Glutamatergic neuron (in vitro differentiated cells): ENCODE measurements at places on chromosomes 4 and X. TPM values are rescaled to one million over a fixed set of nuclear protein-coding genes. Genes with fewer than 3 reads are reported as not detected.

GRCh38 chr4:167642250-167642649, 408.0 kb upstream of the SPOCK3 start:
- H3K27me3 ChIP-seq: no peaks in the 10 kb centered on the region
- H3K27ac ChIP-seq: no peak overlapping the region
- no peaks in the 10 kb centered on the region for H3K36me3 ChIP-seq
- H3K4me3 ChIP-seq: no peak overlapping the region
- H3K4me1 ChIP-seq: no peaks in the 10 kb centered on the region

MAGEA1 gene
- not detected for total RNA-seq

DNA sequence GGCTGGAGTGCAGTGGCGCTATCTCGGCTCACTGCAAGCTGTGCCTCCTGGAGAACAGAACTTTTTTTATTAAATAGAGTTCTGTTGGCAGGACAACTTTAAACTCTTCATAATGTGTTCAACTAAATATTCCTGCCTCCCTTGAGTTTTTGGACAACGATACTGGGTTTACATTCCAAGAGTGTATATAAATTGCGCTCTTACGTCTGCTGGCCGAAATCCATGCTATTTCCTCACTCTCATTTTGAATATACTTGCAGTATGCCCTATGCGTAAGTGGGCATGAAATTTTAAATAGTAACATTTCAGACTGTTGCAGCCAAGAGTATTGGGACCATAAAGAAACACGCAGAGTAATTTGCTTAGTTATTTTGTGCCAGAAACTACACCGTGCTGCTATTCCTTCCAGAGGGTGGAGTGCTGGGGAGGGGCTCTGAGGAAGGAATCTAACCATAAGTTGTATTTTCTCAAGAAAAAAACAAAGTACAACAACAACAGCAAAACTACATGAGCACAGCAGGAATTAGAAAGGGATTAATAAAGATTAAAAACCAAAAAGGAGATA, 480.0 kb downstream of the NLGN4X start:
- H3K27me3 ChIP-seq: no peaks in the 10 kb centered on the region
- H3K4me1 ChIP-seq: no peaks in the 10 kb centered on the region
- no peak overlapping the region for H3K27ac ChIP-seq
- H3K4me3 ChIP-seq: no peak overlapping the region
- no peaks in the 10 kb centered on the region for H3K36me3 ChIP-seq

DNA sequence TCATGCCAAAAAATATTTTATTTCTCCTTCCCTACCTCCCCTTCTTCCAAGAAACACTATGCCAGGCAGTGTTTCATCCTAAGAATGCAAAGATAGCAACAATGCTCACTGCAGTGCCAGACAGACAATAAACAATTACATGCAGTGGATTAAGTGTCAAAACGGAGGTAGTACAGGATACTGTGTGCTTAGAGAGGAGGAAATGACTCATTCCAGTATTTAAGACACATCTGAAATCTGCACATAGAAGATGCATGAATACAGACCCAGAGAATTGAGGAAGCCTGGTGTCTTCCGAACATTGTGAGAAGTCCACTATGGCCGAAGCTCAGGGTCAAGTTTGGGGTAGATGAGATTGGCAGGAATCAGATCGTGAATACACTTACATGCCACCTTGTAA, 326.4 kb downstream of the PPP3CA start:
- H3K27me3 ChIP-seq: no peaks in the 10 kb centered on the region
- no peak overlapping the region for H3K4me3 ChIP-seq
- no peak overlapping the region for H3K27ac ChIP-seq
- no peaks in the 10 kb centered on the region for H3K36me3 ChIP-seq
- no peaks in the 10 kb centered on the region for H3K4me1 ChIP-seq

DNA sequence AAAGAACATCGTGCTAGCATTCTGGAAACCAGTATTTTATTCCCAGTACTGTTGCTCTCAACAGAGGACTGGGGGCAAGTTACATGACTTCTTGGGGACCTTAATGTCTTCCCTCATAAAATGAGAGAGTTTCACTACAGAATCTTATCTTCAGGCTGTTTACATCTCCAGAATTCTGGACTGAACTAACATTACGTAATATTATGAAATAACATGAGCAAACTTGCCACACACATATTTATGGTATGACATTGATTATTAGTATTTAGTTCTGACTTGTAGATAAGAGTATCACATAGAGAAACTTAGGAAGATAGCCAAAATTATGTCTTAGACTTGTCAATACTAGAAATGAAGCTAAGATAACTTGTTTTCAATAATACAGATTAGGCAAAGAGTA, 68.0 kb downstream of the NFKB1 start:
- no peaks in the 10 kb centered on the region for H3K4me1 ChIP-seq
- no peaks in the 10 kb centered on the region for H3K27me3 ChIP-seq
- no peak for DNase-seq
- H3K27ac ChIP-seq: no peak overlapping the region
- H3K36me3 ChIP-seq: no peaks in the 10 kb centered on the region

DNA sequence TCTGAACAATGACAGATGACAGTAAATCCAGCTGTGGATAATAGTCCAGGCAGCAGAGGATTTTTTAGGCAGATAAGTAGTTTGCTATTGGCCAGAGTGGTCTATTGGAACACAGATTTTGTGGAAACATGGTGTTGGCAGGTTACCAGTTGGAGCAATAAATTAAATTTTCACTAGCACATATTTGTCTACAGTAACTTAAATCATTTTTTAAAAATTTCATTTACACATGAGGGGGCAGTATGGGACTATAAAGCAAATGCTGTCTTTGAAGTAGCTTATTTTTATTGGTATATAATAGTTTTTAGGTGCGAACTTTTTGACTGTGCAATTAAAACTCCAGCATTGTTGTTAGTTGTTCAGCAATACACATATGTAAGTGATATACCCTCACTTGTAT, 289.8 kb downstream of the ARHGAP10 start:
- DNase-seq: no peak
- H3K4me1 ChIP-seq: peaks cover 3% of the 10 kb centered on the region
- no peak overlapping the region for H3K4me3 ChIP-seq
- H3K27me3 ChIP-seq: no peaks in the 10 kb centered on the region
- no peak overlapping the region for H3K27ac ChIP-seq

TBC1D8B gene
- 4.6 TPM for total RNA-seq

- H3K27me3 ChIP-seq: peaks cover 7% of the 10 kb centered on the region
- DNase-seq: no peak
- peak overlapping the region; percentile 94 for H3K4me3 ChIP-seq
- H3K36me3 ChIP-seq: no peaks in the 10 kb centered on the region
- no peak overlapping the region for H3K27ac ChIP-seq
- peaks cover 9% of the 10 kb centered on the region for H3K4me1 ChIP-seq
Observed at GRCh38 chr4:185201977-185202962, 1.5 kb downstream of the CFAP97 start.

- H3K27ac ChIP-seq: no peak overlapping the region
- no peak overlapping the region for H3K4me3 ChIP-seq
- peaks cover 17% of the 10 kb centered on the region for H3K4me1 ChIP-seq
- peaks cover 3% of the 10 kb centered on the region for H3K27me3 ChIP-seq
- no peak for DNase-seq
- no peaks in the 10 kb centered on the region for H3K36me3 ChIP-seq
Observed at GRCh38 chr4:185950891-185951290, 118.1 kb upstream of the TLR3 start.

RAB33A gene
- total RNA-seq: 13.3 TPM

DNA sequence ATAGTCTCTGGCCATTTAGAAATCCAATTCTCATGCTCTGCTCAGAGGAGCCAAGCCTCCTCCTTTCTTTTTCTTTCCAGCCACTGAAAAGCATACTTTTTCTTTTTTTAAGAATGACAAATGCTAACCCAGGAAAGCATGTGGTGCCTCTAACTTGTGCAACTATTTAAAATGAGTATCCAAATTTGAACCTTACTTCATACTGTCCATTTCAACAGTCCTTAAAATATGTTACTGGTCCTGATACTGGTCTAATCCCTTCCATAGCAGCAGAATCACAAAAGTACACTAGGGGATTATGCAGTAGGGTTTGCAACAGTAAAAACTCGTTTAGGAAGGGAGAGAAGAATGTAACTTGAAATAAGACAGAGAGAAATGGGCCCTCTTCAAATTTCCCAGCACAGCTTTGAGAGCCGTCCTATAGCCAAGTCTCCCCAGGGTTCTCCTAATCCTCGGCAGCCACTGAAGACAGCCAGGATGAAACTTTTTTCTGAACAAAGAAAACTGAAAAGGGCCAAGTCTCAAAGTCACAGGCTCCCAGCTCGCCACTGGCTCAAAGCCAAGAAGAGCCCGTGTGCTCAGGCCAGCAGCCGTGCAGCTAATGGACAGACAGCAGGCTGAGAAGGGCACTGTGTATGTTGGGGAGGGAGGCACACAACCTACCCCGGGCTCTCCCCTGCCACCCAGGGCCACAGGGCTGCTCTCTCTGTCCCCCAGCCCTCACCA, 39.5 kb downstream of the GPC4 start:
- H3K27me3 ChIP-seq: no peaks in the 10 kb centered on the region
- DNase-seq: no peak
- no peaks in the 10 kb centered on the region for H3K36me3 ChIP-seq
- H3K4me1 ChIP-seq: peaks cover 8% of the 10 kb centered on the region
- no peak overlapping the region for H3K27ac ChIP-seq

DNA sequence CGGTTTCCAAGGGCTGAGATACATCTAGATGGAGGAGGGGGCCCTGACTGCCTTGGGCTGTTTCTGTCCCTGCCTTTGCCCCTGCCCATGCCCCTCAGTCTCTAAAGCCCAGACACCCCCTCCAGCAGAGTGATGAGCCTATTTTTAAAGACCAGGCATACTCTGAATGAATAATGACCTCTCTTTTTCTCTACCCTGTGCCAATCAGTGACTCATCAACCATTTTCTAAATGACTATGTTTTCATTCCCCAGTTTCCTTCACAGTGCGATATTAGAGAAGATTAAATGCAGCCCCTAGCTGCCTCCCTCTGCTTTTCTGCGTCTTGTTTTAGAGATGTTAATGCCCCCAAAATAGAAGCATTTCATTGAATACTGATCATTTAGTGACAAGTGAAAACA, 15.5 kb upstream of the NHS start:
- H3K4me3 ChIP-seq: no peak overlapping the region
- H3K27me3 ChIP-seq: peaks cover 1% of the 10 kb centered on the region
- no peaks in the 10 kb centered on the region for H3K4me1 ChIP-seq
- no peaks in the 10 kb centered on the region for H3K36me3 ChIP-seq
- DNase-seq: no peak

PCDH10 gene
- total RNA-seq: 1.7 TPM

STBD1 gene
- total RNA-seq: 15.9 TPM

GRCh38 chrX:15856222-15856587, 1.6 kb upstream of the AP1S2 start:
- H3K4me3 ChIP-seq: peak overlapping the region; percentile 71
- peak overlapping the region; percentile 74 for H3K27ac ChIP-seq
- H3K36me3 ChIP-seq: no peaks in the 10 kb centered on the region

TNIP3 gene
- total RNA-seq: not detected

PLXNA3 gene
- total RNA-seq: 458 TPM

DNA sequence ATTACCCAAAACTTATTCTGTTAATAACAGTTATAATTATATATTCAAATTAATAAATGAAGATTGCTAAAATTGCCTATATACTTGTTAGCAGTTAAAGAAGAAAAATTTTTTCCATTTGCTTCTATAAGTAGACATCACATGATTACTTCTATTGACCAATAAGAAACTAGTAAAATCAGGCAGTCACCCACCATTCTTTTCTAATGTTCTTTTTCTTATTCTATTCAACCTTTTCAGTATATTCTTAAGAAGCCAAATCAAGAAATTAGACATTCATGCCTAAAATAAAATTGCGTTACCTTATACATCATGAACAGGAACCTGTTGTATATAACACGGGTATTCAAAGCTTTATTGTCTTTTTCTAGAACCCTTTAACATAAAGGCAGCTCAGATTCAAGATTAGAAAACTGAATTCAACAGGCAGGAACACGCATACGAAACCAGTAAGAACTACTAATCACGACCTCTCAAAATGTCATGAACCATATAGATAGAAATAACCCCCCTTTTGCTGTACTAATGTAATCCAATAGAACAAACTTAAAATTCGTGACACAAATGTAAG, 568.1 kb upstream of the DIPK2B start:
- no peaks in the 10 kb centered on the region for H3K36me3 ChIP-seq
- DNase-seq: no peak
- H3K4me3 ChIP-seq: no peak overlapping the region
- H3K27me3 ChIP-seq: peaks cover 2% of the 10 kb centered on the region

DNA sequence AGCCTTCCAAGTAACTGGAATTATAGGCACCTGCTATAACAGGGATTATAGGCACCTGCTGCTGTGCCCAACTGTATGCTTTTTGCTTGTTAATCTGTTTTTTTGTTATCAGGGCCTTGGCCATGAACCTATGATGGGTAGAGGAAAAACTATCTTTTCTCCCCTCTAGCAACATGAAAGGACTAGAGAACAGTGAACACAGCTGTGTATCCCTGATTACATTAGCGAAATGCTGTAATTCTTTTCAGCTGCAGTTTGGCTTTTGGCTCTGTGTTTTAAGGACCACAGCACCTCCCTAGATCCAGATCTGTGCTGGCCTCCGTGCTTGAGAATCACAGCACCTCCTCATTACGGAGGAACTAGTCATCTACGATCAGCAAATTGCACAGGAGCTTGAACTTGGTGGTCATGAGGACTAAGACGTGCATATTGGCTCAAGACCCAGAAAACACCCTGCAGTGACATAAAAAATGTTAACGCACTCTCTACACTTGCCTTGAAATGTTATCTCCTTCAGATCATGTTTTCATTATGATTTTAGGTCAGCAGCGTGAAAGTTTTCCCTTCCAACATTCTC, 57.7 kb upstream of the S100G start:
- no peak for DNase-seq
- H3K4me3 ChIP-seq: no peak overlapping the region
- H3K27me3 ChIP-seq: no peaks in the 10 kb centered on the region
- no peak overlapping the region for H3K27ac ChIP-seq
- no peaks in the 10 kb centered on the region for H3K36me3 ChIP-seq

KDR gene
- total RNA-seq: 2.0 TPM

OTOP1 gene
- 1.4 TPM for total RNA-seq

GRCh38 chrX:122218666-122219065, 965.4 kb upstream of the GRIA3 start:
- no peaks in the 10 kb centered on the region for H3K27me3 ChIP-seq
- peak overlapping the region; percentile 28 for H3K27ac ChIP-seq
- peaks cover 8% of the 10 kb centered on the region for H3K4me1 ChIP-seq
- H3K4me3 ChIP-seq: no peak overlapping the region
- DNase-seq: no peak

UGT2A1 gene
- total RNA-seq: not detected

MAGEA11 gene
- total RNA-seq: not detected

DNA sequence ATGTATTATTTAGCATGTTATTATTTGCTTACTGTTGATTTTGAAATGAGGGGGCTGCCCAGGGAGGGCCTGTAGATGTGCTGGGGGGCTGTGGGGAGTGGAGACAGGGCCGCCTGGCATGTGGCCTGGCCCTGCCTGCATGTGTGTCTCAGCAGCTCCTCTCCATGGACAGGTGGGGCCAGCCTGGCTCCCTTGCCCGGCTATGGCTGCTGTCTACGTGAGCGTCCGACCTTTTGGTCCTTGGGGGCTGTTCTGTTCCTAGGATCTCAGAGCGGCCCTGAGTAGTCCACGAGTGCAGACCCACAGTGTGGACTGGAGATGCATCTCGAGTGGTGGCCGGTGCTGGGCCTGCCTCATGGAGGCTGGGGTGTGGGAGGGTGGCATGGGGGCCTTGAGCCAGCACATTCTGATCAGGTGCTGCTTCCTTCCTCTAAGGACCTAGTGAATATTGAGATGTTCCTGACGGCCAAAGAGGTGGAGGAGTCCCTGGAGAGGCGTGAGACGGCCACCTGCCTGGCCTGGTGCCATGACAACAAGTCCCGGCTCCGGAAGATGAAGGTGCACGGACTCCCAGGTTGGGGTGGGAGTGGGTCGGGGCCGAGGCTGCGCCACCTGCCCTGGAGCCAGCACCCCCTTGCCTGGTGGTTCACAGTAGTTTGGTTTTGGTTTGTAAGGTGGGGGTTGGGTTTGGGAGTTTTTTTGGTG, 24.9 kb upstream of the UVSSA start:
- no peaks in the 10 kb centered on the region for H3K4me1 ChIP-seq
- no peak for DNase-seq
- peaks cover 19% of the 10 kb centered on the region for H3K36me3 ChIP-seq
- no peak overlapping the region for H3K27ac ChIP-seq
- no peak overlapping the region for H3K4me3 ChIP-seq
- H3K27me3 ChIP-seq: peaks cover 7% of the 10 kb centered on the region
